Activated CD4-positive, alpha-beta T cell treated with anti-CD3 and anti-CD28 coated beads, Interleukin-2, amount 50 U/mL, for 16 hours (primary cell): ENCODE measurements at places on chromosomes 3 and 15.
A peak's percentile ranks its signal among the peaks of the same experiment; 100 is the strongest.

GRCh38 chr3:140863580-140864009, 78.0 kb upstream of the SLC25A36 start:
- DNase-seq = peak; percentile 54

GRCh38 chr3:131713416-131714123, 210.8 kb upstream of the MRPL3 start:
- DNase-seq = no peak

DNA sequence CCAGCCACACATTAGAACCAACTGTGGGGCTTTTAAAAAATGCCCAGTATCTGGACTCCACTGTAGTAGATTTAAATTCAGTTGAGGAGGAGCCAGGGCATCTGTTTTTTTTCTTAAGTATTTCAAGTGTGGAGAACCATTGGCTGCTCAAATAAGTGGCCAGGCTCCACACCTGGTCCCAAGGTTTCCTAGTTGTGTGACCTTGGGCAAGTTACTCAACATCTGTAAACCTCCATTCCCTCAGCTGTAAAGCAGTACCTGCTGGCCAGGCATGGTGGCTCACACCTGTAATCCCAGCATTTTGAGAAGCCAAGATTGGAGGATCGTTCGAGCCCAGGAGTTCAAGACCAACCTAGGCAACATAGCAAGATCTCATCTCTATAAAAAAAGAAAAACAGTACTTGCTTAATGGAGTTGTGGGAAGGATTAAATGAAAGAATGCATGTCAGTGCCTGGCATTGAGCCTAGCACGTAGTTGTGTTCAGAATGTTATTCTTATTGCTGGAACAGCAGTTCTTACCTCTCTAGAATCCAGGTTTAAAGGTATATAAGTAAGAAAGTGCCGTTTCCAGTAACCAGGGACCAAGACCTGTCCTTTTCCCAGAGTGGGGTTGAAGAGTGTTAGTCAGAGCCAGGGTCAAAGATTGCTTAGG, 2.0 kb downstream of the PPP1R14D start:
- no peak for DNase-seq

DNA sequence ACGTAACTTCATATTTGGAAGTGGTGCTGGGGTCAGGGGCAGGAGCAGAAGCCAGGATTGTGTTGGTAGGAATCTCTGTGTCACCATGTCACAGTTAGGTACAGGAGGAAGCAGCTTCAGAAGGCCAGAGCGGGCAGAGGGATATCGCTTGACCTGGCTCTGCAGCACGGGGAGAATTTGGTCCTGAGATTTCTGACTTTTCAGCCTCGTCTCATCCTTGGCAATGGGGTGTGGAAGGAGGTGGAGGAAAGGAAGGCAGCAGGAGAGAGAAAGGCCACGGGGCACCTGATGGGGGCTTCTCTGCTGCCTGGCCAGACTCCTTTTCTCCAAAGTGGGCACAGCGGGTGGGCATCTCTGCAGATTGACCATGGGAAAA, 564 bp downstream of the IL16 start:
- DNase-seq = no peak

DNA sequence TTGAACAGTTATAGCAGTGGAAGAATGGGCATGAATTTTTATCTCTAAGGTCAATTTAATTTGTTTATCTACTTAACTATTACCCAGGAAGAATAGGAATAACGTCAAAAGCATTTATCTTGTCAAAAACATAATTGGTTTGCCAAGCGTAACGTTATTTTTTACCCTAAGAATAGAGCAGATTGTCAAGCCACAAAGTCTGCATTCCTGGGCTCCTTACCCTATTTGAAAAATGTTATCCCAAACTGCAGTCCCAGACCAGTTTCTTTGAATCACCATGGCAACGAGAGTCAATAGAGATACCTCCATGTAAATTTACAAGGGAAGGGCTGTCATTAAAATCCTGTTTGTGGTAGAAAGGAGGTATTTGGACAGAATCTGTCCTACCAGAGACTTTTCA, 61.1 kb downstream of the CPNE4 start:
- no peak for DNase-seq

GRCh38 chr3:152609891-152610290, 225.0 kb upstream of the P2RY1 start:
- DNase-seq = no peak

DNA sequence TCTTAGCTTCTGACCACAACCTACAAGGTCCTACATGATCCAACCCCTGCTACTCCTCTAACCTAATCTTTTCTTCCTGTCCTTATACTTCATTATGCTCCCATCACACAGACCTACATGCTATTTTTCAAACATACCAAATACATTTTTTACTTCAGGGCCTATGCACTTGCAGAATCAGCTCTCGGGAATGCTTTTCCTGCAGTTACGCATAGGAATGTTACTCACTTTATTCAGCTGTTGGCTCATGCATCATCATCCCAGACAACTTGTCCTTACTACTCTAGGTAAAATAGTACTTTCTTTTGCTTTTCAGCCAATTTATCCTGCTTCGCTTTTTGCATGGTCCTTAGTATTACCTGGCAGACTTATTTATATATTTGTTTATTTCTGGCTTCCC, 105.6 kb downstream of the OXSM start:
- DNase-seq = no peak

- no peak for DNase-seq
Measured at GRCh38 chr3:23288286-23288685, 85.2 kb downstream of the UBE2E2 start.

DNA sequence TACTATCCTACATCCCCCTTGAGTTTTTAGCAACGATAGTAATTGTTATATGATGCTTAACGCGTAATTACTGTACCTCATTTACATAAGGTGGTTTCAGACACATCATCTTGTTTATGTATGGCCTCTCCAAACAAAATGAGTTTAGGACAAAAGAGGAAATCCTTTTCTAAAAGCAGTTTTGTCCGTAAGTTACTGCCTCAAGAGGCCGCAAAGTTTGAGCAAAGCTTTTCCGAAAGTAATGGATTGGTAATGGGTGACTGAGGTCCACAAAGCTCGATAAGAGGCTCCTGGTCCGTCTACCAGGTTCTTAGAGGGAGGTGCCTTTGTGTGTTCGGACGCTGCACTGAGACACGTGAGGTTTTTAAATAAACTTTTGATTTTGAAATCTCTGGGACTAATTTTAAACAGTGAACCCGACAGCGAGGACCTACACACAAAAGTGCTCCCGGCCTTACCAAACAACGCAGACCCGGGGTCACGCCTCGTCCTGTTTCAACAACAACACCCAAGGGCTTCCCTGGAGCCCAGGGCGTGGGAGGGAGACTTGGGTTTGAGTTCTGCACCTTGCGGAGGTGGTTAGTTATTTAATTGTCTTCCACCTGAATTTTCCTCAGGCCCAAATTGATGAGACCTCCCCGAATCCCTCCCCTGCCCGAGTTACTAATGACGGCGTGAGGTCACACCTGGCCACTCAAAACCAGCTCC, 456 bp upstream of the C15orf61 start:
- DNase-seq = no peak
